ENCODE measurements at places on chromosomes 16 and 17.

DNA sequence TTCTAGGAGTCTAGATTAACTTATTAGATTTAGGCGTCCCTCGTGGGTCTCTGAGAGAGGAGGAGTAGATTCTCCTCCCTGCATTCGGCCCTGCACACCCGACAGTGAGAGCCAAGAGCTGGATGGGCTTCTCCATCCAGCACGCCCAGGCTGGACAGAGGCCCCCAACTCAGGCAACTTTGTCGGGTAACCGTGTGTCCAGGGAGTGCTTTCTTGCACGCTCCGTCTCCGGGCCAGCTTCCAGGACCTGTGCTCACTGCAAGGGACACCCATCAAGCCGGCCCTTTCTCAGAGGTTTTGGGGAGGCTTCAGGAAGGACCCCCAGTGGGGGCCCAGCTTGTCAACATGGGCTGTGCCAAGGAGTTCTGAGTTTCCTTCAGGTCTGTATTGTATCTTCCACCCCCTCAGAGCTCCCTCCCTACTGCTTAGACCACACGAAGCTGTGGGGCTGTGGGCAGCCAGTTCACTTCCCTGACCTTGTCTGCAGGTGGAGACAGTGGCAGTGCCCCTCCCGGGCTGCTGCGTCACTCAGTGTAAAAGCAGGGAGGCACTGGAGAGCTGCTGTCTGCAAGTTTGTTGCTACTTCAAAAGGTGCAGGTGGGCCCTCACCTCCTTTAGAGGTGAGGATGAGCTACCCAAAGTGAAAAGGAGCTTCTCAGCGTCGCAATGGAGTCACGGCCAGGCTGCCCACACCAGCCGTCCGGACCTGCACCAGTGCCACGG is 24.0 kb upstream of the C16orf78 start:
- DNase-seq, result no peak

DNA sequence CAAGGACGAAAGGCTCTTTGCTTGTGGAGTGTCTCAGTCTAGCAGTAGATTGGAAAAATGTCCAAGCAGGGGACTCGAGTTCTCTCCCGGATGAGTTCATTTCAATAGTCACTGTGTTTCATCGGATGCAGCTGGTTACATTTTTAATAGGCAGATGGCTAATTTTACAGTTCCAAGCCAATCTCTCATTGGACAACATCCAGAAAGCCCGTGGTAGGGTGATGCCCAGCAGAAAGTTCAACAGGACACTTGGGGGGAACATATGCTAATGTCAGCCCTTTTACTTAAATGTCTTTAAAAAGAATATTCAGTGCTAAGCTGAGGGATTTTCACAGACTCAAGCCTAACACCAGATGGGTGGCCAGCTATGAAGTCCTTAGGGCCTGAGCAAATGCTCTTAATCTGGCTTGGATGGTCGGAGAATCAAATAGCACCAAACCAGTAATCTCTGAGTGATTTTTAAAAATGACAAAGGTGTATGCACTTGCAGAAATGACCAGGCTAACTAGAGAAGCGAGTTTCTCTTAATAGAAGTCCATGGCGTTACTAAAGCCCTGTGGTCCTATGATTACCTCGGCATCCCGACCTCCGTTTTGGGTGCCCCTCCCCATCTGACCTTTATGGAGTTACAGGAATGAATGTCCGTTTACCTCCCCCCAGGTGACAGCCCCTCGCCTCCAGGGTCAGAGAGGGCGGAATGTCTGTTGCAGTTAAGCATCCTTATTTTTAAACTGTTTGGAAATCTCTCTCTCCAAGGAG is 289.2 kb upstream of the SALL1 start:
- DNase-seq, result no peak

GRCh38 chr16:29806099-29806579 is at the start of gene MAZ:
Gene MAZ, plus strand, starts transcription at chr16:29806529. Its CDS starts 173 bp downstream, at chr16:29806702.
- DNase-seq, result peak; percentile 81

GRCh38 chr17:58330997-58331814 is 2.6 kb upstream of the TSPOAP1 start:
- DNase-seq, result peak; percentile 84

DNA sequence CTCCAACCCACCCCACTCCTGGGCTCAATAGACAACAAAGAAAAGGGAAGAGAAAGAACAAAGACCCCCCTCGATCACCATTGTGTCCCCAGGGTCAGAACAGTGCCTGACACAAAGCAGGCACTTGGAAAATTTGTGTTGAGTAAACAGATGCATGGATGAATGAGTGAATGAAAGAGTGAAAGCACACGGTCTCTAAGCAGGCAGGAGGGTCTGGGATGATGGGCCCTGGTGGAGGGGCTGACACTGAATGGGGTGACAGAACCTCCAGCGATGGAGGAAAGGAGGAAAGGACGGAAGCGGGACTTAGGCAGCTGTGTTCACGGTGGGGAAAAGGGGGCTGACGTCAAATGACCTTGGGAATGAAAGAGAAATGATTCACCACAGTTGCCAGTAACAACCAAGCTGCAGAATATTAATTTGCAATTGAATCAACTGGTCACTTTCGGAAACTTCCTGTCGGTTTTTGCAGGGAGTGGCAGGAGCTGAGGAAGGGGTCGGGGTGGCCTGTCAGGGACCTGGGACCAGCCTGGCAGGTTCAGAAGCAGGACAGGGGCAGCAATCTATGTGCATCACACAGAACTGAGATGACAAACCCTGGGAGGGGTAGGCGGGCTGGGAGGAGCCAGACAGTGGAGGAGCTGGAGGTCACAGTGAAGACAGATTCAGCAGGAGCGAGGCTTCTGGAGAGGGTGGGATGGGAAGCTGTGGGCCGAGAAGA is 6.7 kb upstream of the GAST start:
- DNase-seq, result no peak

- DNase-seq, result no peak
These were observed 246.5 kb downstream of the C16orf95 start for GRCh38 chr16:87070657-87071056.

DNA sequence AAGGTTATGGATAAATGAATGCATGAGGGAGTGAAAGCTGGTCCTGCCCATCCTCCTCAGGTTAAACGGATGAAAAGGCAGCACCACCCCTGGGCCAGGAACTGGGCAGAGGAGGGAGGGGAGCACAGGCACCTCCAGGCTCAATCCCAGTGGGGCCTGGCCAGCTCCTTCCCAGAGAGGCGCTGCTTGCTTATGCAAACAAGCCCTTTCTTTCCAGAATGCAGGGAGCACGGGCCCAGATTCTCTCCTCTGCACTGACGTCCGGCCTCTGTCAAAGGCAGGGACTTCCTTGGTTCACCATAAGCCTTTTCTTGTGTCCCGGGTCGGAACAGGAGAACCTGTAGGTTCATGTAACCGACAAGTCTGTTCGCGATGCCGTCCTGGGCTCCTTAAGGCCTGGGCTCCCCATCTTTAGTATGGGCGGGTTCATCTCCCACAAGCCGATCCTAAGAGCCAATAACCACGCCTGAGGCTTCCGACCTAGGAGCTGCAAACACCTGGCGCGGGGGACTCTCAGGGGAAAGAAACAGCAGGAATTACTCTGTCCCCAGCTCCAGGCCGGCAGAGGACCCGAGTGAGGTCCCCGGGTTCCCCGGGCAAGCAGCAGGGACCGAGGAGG is 16.3 kb downstream of the ENPP7 start:
- DNase-seq, result no peak

DNA sequence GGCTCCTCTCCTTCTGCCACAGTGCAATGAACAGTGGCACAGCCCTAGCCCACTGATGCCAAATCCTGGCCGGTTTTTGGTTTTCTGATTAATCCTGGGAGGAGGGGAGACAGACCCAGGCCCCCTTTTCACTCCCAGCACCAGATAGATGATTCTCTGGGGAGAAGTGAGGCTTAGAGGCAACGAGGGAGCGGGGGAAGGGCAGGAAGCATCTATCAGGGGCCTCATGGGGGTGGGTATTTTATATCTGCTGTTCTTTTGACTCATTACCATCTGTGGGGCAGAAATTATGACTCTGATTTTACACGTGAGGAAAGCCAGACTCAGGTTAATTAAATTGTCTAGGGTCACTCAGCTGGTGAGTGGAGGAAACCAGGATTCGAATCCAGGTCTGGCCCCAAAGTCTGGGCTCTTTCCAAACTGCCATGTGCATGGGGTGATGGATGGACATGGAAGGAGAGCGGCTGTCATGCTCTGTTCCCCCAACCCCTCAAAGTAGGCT is 79.4 kb downstream of the MRM1 start:
- no peak for DNase-seq

DNA sequence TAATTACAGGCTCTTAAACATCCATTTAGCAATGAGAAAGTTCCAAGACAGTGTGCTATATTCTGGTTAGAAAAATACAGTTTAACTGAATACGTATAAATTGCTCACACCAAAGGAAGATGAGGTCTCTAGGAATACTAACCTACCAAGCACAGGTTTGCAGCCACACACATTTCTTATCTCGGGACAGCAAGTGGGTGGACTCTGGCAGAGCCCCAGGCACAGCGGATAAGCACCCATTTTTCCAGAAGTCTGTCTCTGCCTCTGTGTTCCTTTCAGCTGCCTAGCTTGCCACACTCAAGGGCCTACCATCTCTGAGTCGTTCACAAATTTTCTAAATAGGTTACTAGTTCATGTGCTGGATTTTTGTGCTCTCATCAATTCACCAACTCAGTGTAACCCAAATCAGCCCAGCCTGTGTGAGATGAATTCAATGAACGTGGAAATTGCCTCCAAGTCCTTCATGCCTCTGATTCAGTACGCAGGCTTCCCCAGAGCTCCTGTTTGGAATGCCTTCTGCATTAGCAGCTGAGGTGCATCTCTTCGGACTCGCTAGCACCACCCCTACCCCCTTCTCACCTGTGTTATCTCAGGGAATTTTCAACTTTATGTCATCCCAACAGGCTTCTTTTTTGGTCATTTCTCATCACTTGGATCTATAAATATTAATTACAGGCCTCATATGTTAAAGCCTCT is 581.0 kb upstream of the CDH11 start:
- DNase-seq, result no peak

DNA sequence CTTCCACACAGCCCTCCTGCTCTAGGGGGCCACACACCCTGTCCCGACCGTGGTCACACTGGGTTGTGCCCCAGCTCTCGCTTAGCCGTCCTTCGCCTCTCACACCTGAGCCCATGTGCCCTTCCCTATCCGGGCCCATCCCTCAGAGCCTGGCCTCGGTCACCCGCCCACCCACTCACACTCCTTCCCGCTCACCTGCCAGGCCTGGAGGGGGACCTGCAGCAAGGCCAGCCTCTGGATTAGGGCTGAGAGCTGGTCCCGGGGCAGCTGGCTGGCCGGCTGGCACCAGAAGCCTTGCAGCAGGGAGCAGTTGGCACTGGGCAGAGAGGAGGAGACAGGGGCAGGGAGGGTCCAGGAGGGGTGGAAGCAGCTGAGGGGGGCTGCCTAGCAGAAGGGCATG is 9.7 kb downstream of the RPUSD1 start:
- no peak for DNase-seq

- DNase-seq, result no peak
These were observed 89.5 kb downstream of the CCDC182 start for GRCh38 chr17:57655553-57655952.

DNA sequence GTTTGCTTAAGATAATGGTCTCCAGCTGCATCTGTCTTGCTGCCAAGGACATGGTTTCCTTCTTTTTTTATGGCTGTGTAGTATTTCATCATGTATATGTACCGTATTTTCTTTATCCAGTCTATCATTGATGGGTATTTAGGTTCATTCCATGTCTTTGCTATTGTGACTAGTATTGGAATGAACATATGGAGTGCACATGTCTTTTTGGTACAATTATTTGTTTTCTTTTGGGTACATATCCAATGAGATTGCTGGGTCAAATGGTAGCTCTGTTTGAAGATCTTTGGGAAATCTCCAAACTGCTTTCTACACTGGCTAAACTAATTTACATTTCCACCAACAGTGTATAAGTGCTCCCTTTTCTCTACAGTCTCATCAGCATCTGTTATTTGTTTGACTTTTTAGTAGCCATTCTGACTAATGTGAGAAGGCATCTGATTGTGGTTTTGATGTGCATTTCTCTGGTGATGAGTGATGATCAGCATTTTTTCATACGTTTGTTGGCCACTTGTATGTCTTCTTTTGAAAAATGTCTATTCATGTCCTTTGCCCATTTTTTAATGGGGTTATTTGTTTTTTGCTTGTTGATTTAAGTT is 66.2 kb downstream of the TNFRSF13B start:
- no peak for DNase-seq

- no peak for DNase-seq
These were observed 2.3 kb downstream of the METRNL start for GRCh38 chr17:83081684-83082201.

GRCh38 chr16:26981266-26981938 is 85.3 kb upstream of the C16orf82 start:
- no peak for DNase-seq

DNA sequence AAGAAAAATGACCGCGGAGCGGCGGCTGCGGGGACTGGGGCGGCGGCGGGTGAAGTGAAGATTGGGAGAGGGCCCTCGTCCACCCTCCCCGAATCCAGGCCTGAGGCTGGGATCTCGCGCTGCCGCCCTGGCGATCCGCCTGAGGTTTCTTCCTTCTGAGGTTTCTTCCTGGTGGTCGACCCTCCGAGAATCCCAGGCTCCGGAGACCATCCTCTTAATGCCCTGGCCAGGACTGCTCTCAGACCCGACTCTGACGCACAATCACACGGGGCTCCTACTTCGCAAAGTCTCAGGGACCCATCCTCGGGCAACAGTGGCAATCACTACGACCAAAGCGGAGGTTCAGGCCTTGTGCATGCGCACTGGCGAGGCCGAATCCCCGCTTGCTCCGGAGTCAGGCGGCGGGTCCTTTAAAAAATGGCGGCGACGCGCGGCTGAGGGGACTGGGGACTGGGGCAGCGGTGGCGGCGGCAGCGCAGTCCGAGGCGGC is 18.0 kb upstream of the KCNJ18 start:
- DNase-seq, result no peak

- DNase-seq, result no peak
These were observed 57.7 kb downstream of the RMI2 start for GRCh38 chr16:11402745-11403533.

DNA sequence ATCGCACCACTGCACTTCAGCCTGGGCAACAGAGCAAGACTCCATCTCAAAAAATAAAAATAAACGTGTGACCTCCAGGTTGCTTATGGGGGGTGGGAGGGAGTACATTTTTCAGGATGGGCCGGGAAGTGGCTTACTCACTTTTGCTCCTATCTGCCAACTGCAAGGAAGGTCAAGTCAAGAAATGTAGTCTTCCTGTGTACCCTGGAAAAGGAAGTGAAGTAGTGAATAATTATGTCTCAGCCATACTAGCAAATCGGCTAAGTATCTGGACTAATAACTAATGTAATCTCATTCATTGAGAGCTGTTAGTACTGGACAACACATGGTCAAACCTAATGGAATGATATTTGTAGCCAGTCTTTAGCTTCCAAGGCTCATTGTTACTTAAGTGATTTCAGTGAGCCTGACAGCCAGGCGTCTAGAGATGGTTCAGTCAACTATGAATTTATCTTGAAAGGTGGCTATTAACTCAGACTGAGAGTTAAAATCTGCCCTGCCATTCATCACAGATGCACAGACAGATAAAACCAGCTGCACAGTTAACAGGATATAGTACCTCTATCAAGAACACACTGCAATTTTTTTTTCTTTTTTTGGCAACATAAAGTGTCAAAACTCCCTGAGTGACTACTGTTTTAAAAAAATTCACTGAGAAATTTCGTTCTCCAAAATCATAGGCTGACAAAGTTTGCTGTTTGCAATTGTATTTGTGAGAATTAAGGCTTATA is 3.7 kb upstream of the TACO1 start:
- no peak for DNase-seq

- no peak for DNase-seq
These were observed 11.9 kb downstream of the KRT32 start for GRCh38 chr17:41455236-41455635.
